GM19239 (cell line): ENCODE measurements at places on chromosomes 11 and 22.

DNA sequence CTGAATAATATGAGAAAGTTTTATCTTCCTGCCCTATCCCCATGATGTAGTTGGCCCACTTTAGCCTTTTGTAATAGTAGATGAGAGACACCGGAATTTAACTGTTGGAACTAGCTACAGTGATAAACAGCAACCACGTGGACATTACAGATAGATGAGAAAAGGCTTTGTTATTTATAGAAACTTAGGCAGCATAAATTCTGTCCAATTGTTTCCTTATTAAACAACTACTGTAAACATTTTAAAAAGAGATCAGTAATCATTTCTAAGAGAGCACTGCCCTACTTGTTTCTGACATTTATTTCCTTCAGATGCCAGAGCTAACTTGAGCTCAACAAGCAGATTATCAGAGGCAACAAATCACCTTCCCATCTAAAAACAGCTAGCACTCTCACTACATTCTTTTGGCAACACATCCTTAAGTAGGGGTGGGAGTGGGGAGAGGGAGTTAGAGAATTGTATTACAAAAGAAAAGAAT, 63.1 kb downstream of the SOX6 start:
- no peak for DNase-seq

DNA sequence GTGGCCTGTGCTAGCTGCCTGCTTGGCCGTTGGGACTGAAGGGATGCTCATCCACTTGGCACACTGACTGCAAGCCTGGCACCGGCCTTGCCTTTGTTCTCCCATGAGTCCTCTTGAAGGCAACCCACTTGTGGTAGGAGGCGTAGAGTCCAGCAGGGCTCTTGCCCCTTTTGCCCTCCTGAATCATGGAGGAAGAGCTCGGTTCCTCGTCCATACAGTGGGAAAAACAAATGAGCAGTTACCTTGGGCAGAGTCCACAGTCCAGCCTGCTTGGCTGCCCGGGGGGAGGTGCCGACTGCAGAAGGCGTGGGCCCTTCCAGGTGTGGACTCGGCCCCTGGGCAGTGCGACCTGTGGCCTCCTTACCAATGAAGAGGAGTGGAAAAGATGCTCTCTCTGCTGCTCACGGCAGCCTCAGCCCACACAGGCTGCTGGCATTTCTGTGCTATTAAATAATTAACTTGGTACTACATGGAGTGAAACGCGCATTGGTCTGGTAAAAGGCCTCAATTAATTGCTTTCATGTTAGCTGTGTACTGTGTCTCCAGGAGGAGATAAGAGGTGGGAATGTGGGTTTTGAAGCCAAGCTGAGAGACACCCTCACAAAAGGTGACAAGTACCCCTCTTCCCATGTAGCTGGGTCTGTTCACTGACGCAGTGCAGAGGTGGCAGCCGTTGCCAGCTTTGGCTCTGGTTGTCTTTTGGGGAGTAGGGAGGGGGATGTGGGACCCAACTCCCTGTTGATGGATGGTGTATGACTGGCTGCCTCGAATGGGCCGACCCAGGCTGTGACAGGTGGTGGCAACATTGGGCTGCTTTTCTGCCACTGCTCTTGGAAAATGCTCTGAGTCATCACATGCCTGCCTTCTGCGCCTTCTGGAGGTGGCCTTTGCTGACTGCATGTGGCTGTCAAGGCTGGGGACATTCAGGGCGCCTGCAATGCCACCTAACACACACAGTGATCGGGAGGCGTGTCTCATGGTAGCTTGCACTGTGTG, 26.8 kb upstream of the B3GAT1 start:
- DNase-seq, result no peak

GRCh38 chr22:25111579-25112517, 87.8 kb upstream of the CRYBB3 start:
- DNase-seq, result no peak

DNA sequence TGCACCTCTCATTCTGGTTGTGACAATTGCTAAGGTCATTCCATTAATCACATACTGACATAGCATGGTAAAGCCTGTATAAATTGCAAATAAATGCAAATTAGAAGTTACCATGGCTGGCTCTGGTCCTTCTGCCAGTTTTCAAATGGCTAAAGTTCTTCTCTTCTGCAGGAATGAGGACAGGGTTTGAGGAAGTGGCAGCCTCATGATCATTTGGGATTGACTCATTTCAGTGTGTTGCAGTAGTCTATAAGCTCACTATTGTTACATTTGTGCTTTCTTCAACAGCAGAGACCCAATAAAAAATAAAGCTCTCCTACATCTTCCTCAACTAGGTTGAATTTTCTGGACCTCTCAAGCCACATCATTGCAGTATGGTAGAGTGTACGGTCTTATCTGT, 60.3 kb downstream of the NECTIN1 start:
- DNase-seq, result no peak

GRCh38 chr11:30876663-30877396, 290.7 kb upstream of the MPPED2 start:
- no peak for DNase-seq

DNA sequence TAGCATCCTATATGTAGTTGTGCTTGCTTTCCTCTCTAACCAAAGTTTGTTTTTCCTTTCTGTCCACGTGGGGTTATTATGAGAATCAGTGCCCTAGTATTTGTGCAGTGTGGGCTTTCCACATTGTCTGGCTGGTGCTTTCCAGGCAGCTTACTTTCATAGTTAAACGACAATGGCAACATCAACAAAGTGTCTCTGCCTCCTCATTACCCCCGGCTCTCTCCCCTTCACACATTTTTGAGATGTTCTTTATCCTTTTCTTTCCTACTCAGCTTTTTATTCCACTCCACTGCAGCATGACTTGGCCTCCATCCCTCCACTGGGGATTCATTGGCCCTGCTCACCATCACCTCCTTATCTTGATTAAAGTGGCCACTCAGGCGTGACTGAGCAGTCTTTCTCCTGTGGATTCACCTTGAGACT, 19.1 kb downstream of the SPECC1L start:
- no peak for DNase-seq

GRCh38 chr11:85774256-85775101, 36.5 kb downstream of the SYTL2 start:
- no peak for DNase-seq

DNA sequence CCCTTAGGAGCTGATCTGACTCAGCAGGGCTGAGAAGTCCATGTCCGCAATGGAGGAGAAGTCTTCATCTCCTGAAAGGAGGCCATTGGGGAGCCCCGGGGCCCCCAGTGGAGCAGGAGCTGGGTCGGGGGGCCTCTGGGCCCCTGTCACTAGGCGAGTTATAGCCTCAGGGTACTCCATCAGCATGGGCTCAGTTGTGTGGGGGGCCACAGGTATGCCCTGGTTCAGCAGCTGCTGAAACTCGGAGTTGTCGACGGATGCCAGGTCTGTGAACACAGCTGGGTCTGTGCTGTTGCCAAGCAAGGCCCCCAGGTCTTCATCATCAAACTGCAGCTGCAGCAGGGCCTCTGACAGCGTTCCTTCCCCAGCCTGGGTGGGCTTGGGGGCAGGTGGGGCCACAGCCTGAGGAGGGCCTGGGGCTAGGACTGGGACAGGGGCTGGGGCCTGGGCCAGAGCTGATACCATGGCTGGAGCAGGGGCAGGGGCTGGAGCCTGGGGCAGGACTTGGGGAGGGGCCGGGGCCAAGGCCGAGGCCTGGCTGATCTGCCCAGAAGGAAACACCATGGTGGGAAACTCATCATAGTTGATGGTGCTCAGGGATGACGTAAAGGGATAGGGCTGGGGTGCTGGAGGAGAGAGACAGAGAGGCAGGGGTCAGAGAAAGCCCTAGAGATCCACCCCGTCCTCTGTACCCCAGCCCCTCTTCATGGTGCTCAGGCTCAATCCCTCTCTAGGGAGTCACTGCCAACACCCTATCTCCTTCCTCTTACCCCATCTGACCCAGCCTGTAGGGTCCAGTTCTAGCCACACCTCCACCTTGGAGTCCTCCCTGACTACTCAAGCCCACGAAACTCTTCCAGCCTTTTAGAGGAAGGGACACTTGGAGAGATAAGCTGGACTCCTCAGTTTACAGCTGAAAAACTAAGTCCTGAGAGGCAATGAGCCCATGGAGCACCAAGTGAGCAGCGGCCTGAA, 8.1 kb downstream of the RELA start:
- no peak for DNase-seq

- DNase-seq, result no peak
Observed at GRCh38 chr22:26287382-26288225, 118.3 kb downstream of the SEZ6L start.

DNA sequence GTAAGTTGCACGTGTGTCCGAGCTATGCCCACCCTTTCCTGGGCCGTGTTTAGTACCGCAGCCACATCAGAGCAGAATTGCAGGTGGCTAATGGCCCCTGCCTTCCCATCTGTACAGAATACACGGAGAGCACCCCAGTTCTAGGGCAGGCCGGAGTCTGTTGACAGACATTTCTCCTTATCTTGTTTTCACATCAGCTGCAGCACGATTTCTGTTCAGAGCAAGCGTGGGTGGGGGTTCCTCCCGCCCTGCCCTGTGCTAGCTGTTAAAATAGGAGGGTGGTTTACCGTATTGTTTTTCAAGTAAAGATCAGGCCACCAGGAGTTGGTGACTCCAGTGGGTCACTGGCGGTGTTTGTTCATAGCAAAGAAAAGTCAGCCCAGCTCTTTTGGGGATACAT, 41.1 kb downstream of the UBASH3B start:
- DNase-seq, result no peak

GRCh38 chr11:65591939-65592857, 3.4 kb downstream of the KCNK7 start:
- DNase-seq, result no peak

DNA sequence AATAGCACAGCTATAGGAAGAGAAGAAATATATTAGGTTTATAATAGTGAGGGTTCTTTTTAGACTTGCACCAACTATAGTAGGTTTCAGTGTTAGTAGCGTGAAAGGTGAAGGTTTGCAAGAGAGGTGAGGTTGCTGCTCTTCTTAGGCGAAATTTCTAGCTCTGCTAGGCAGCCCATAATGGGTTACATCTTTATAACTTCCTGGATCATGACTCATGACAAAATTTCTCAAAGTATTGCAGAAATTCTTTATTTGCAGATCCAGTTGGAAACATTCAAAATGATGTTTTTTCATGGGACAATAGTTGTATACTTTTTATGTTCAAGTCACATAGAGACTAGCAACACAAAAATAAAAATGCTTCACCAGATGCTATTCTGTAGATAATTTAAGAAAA, 260.0 kb downstream of the SOX6 start:
- no peak for DNase-seq

- no peak for DNase-seq
Observed at GRCh38 chr11:10969387-10969786, 111.5 kb upstream of the ZBED5 start.

GRCh38 chr11:35039076-35039475, 99.9 kb upstream of the CD44 start:
- DNase-seq, result no peak

- no peak for DNase-seq
Observed at GRCh38 chr22:29351891-29352290, 36.4 kb upstream of the RASL10A start.

GRCh38 chr11:80815752-80816453, 1375.1 kb upstream of the TENM4 start:
- no peak for DNase-seq

GRCh38 chr11:15638386-15638787, 523.7 kb downstream of the INSC start:
- DNase-seq, result no peak

GRCh38 chr11:87616511-87616910, 558.7 kb downstream of the RAB38 start:
- no peak for DNase-seq

- DNase-seq, result no peak
Observed at GRCh38 chr11:112292785-112293407, 32.2 kb upstream of the PLET1 start.

DNA sequence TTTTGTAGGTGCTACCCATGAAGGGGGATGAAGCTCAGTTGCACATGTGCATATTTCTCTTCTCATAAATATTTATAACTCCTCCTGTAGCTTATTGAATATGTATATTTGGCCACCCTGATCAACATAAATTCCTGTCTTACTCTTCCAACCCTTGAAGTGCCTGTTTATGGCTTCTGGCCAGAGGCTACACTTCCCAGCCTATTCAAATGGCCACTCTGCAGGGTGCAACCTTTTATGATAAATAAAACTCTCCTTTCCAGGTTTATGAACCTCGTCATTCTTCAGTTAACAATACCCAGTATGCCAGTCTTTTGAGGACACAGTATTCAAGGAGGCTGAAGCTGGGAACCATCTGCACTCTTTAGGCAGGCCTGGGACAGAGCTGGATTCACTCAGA, 2.6 kb upstream of the RTL6 start:
- DNase-seq, result no peak

- DNase-seq, result no peak
Observed at GRCh38 chr11:132464003-132464342, 1068.3 kb downstream of the OPCML start.
